Occipital lobe (tissue), 3 donors: ENCODE measurements at places on chromosomes 1 and 21.

DNA sequence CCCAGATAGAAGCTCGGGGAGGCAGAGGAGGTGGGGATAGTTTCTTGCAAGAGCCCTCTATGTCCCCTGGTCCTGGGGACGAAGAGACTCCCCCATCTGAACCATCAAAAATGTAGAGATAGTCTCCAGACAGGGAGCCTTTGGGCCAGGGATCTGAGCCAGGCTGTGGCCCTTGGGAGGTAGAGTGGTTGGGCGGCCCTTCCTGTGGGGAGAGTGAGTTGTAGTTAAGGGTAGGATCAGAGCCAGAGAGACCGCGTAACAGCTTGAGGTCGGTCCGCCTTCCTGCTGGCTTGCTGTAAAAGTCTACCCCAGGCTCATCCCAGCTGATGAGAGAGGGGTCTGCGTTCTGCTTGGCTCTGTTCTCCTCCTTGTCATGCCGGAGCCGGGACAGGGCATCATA lies 25.3 kb downstream of the PIK3C2B start:
- DNase-seq, result no peak

DNA sequence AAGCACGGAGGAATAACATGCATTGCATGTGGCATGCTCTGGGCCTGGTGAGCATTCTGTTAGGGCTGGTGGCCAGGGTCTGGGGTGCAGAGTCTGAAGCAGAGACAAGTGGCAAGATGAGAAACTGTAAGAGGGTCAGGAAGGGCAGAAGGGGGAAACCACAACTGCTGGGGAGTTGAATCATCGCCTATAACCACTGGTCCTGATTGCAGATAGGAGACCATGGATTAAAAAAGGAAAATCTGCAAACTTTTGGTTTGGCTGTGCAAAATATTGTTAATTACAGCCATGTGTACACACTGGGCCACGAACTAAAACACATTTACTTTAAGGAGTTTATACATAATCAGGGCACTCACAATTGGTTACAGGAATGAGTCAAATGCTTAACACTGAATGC lies 76.6 kb downstream of the TGFBR3 start:
- no peak for DNase-seq

DNA sequence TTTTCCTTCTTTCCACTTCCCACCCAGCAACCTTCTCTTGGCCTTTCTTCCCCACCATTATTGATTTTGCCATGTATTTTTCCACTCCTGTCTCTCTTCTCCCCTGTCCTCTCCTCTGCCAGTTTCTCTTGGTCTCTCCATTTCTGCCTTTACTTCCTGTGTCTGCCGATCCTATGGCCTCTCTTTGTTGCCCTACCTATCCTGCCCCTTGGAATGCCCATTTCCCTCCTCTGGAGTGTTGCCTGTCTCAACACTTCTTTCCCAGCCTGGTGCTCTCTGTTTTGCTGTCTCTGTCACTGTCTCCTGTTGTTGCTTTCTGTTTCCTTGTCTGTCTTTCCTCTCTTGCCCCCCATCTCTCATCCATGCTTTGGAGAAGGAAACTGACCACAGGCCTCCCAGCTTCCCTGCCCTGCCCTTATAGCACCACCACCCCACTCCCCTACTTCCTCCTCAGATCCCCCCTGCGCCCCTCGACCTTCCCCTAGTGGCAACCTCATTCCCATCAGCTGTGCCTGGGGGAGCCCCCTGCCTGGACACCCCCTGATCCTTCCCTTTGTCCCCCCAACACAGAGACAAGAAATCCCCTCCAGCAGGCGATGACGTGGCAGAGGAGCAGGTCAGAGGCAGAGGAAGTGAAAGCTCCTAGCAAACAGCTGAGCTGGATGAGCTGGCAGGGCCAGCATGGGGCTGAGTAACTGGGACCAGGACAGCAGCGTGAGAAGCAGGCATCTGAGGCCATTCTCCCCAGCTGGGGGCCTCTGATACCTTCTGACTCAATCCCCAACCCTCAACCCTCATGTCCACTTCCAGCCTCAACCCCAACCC lies 6.6 kb upstream of the ETV3L start:
- DNase-seq, result no peak

DNA sequence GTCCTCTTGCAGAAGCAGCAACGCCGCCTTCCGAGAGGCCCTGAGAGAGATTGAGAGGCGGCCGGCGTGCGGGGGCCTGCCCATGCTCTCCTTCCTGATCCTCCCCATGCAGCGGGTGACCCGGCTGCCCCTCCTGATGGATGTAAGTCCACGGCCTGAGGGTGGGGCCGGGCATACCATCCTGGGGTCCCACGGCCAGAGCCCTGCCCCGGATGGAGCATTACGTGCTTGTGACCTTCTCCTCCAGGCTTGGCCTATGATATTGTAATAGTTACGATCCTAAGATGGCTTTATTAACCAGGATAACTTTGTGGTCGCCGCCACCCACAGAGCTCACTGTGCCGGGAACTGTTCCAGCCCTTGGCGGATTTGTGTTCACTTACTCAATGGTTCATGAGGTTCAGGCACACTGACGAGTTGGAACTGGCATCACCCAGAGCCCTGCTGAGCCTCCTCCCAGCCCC lies 18.9 kb downstream of the ARHGEF16 start:
- no peak for DNase-seq

DNA sequence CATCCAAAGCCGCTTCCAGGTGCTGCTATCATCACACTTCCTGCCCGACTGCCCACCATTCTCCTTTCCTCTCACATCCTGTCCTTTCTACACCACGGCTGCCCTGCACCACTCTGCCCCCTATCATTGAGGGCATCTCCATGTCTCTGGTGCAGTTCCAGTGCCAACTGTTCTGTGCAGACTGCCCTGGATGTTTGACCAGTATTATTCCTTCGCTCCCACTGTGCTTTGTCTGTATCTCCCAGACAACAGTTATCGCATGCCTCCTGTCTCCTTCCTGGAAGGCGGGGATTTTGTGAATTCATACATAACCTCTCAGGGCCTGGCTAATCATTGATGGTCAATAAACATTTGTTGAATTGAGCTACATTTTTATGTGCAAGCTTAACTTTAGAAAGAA lies 63.6 kb upstream of the GNG12 start:
- DNase-seq, result no peak

DNA sequence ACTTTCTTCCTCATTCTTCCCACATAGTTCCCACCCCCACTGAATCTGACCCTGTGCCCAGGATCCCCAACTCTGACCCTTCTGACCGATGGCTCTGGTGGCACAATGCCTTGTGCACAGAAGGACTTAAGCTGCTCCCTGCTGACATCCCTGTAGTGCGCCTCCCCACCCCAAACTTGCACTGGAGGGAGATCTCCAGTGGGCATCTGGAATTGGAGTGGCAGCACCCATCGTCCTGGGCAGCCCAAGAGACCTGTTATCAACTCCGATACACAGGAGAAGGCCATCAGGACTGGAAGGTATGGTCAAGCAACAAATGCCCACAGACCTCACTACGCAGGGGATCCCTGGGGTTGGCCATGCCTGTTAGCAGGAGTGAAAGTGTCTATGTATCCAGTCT lies 9.0 kb downstream of the MPL start:
- DNase-seq, result no peak

GRCh38 chr21:44703731-44704635 lies 7.0 kb downstream of the KRTAP10-12 start:
- no peak for DNase-seq

DNA sequence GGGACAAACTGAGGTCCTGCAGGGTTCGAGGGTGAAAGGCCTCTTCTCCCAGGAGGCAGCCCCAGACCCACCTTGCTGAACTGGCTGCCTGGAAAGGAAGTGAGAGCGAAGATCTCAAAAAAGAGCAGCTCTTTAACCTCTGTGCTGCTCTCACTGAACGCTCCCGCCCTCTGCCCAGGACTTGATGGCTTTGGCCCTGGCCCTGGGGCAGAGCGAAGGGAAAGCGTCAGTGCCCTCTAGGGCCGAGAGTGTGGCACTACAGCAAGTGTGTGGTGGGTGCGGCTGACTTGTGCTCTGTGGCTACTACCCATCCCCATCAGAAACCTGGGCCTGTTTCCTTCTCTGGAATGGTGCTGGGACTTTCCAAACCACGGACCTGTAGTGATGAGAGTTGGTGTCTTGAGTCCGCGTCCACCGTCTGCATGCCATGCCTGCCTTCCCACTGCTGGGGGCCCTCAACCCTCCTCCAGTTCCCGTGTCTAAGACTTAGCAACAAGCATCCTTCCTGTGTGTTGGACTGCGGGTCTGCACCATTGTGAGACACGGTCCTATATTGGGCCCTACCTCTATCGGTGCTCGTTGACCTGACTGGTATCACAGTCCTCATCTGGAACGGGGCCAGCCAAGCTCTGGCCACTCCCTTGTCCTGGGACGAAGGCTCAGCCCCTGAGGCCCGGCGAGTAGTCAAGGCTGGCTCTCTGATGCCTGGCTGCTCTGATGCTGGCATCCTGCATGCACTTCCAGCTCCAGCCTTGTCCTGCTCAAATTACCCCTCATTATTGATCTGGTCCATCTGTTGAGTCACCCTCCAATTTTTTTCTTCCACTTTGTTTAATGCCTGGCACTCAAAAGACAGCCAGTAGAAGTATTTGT lies 180.3 kb downstream of the DISC1 start:
- no peak for DNase-seq

DNA sequence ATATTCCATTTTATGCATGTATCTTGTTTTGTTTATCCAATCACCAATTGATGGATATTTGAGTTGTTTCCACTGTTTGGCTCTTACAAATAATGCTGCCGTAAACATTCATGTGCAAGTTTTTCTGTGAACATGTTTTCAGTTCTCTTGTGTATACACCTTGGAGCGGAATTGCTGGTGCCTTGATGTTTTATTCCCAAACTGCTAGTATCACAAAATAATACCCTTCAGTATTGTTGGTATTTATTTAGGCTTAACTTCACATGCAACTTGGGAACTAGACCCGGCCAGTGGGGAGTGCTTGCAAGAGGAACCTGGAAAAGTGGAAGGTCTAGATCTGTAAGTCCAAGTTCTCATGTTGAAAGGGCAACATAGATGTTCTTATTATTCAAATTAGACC lies 115.9 kb downstream of the CRYAA start:
- DNase-seq, result no peak

DNA sequence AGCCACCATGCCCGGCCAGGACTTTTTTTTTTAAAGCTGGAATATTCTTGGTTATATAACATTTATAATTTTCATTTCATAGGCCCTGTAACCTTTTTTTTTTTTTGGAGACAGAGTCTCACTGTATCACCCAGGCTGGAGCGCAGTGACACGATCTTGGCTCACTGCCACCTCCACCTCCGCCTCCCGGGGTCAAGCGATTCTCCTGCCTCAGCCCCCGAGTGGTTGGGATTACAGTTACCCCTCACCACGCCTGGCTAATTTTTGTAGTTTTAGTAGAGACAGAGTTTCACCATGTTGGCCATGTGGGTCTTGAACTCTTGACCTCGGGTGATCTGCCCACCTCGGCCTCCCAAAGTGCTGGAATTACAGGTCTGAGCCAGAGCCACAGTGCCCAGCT lies 12.6 kb downstream of the ZYG11B start:
- DNase-seq, result no peak

GRCh38 chr1:238119060-238119459 lies 228.3 kb upstream of the ZP4 start:
- no peak for DNase-seq

DNA sequence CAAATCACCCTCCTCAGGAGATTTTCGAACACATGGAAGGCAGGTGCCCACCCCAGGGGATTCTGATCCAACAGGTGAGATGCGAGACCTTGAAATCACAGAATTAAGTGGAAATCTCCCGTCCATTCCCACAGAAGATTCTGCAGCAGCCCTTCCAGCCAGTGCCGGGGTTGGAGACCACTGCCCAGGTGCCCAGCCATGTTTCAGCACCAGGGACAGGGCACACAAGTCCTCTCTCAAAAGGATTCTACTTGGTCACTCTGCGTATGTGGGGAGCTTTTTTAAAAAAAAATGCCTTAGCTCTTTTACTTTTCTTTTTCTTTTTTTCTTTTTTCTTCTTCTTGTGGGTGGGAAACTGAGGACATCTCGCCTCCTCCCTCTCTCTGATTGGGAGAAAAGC lies 80.7 kb downstream of the VWA5B1 start:
- DNase-seq, result no peak

GRCh38 chr1:114208106-114208505 lies 54.4 kb upstream of the SYT6 start:
- no peak for DNase-seq

DNA sequence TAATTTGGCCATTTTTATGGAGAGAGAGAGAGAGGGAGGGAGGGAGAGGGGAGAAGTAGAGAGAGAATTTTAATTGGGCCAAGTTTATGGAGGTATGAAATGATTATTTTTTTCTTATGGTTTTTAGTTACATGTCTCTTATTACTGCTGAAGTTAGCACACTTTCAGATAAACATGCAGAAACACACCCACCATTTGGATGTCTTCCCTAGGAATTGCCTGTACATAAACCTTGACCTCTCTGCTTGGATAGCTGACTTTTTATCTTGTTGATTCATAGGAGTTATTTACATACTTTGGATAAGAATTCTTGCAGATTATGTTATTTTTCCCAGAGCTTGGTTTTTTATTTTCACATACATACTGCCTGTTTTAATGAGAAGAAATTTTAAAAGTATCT lies 310.2 kb upstream of the ADAMTS5 start:
- DNase-seq, result no peak

DNA sequence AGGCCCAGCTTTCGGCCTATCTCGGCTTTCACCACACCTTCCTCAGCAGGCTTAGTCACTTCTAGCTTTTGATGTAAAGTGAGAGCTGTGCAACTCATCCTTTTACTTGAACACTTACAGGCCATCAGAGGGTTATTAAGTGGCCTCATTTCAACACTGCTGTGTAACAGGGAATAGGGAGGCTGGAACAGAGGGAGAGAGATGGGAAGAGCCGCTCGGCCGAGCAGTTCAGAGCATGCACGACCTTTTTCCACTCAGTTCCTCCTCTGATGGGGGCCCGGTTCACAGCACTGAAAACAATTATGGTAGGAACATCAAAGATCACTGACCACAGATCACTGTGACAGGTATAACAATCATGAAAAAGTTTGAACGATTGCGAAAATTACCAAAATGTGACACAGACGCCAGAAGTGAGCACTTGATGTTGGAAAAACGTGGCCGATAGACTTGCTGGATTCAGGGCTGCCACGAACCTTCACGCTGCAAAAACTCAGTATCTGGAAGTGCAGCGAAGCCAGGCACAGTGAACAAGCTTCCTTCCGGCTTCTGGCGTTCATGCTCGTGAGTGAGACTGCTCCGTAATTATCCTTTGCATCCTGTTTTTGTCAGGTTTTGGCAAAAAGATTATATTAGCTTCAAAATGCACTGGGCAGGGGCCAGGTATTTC lies 28.6 kb downstream of the AGPAT3 start:
- no peak for DNase-seq

- no peak for DNase-seq
These were observed 347.8 kb downstream of the DUSP10 start for GRCh38 chr1:221394011-221394544.

DNA sequence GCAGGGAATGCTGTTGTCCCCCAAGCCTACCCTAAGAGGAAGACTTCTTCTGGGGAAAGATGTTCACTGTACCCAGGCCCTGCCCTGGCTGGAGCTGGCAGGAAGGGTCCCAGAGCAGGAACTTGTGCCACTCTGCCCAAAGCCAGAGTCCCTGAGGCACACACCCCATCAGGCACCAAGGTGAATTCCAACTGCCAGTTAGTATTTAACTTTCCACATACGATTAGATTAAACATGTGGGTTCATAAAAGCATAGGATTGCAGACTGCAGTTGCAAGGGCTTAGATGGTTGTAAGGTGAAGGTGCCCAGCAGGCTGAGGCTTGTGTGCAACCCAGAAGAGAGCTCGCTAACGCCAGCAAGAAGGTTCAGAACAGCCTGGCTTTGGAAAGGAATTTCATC lies at the start of gene KCNE2:
Gene KCNE2, plus strand, starts transcription at position 274 of the 400 bp plus-strand sequence. CDS start 6,473 bp downstream, outside the sequence.
- DNase-seq, result no peak

GRCh38 chr1:153616917-153617311 lies 789 bp upstream of the S100A14 start:
- DNase-seq, result no peak

- DNase-seq, result no peak
These were observed 8.7 kb downstream of the CTXND2 start for GRCh38 chr1:150895618-150896017.
